ENCODE measurements at places on chromosomes 7 and 10. TPM values are rescaled to one million over a fixed set of nuclear protein-coding genes. Genes with fewer than 3 reads are reported as not detected.

DNA sequence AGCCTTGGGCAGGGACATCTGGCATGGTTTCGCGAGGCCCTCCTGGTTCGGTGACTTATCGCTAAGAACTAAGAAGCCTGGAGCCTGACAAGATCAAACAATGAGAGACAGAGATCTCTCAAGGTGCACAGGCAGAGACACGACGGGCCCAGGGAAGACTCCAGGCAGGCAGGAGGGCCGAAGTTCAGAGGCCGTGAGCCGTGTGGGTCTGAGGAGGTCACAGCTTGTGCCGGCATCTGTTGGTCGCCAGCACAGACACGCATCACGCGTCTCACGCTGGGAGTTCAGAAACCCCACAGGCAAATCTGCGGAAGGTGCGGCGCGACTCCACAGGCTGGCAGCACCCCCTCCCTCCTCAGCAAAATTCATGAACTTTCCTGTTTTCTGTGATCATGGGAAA lies 314.0 kb downstream of the DNAJB6 start:
- no peak for DNase-seq

PAPOLB gene
- polyA plus RNA-seq: 0.10 TPM

- DNase-seq: no peak
Measured at GRCh38 chr7:130379921-130380860, at the start of gene CPA1. Gene CPA1 (plus strand): TSS chr7:130380494. CDS start chr7:130380521, 27 bp downstream.

GRCh38 chr10:75616874-75617478 lies 185.6 kb downstream of the LRMDA start:
- no peak for DNase-seq

DNA sequence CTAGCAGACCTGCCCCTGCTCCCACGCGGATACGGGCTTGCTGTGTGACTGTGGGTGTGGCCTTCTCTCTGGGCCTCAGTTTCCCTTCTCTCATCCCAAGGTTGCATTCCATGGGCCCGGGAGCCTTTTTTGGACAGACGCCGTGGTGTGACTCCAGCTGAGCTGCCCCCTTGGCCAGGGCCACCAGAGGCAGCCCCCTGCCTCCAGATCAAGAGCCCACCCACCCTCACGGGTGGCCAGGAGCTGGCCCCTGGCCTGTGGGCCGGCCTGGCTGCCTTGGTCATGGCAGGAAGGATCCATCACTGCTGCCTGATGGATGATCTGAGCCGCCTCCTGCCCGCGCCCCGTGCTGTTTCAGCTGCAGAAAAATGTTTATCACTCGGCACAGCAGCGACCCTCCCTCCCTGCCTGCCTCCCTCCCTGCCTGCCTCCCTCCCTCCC lies 27.8 kb upstream of the ELFN1 start:
- no peak for DNase-seq

ANKRD30A gene
- not detected for polyA plus RNA-seq

MAGI2 gene
- polyA plus RNA-seq: 31.3 TPM

- DNase-seq: no peak
Measured at GRCh38 chr10:59708816-59709394, 745 bp downstream of the SLC16A9 start.

- DNase-seq: no peak
Measured at GRCh38 chr7:31145339-31145738, 93.2 kb downstream of the ADCYAP1R1 start.

GRCh38 chr10:89064748-89065147 lies 74.2 kb downstream of the FAS start:
- no peak for DNase-seq

DNA sequence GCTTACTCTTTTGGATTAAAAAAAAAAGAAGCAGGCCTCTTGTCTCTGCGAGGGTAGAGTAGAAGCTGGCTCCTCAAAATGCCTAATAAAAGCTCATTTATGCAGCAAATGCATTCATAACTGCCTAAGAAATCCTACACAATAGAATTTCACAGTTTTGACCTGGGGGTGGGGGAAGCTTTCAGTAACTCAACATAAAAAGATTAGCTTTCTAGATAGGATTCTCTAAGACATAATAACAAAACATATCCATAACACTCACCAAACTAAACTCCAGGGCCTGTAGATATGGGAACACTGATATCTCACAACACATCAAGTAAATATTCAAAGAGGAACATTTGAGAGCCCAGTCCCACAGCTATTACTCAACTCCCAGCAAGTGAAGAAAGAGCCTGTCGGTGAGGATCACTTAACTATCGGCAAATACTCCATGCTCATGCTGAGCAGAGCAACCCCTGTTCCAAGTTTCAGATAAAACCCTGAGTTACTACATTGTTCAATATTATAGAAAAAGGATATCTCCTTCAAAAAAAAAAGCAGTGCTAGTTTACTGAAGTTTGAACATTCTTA lies 88.1 kb downstream of the COBL start:
- no peak for DNase-seq

GRCh38 chr7:85095366-85095765 lies 91.5 kb downstream of the SEMA3D start:
- no peak for DNase-seq

SGMS1 gene
- polyA plus RNA-seq: 61.0 TPM

DNA sequence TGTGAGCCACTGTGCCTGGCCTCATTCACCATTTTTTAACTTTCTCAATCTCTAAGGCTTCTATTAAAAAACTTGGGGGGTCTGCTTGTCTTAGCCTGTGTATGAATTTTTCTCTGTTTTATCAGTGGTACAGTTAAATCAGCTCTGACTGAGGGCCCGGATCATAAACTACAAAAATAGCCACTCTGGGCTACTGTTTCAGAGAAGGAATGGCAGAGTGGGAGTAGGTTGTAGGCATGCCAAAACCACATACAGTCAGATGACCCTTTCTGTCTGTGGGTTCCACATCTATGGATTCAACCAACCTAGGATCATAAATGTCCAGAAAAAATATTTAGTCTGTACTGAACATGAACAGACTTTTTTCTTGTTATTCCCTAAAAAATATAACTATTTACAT lies 21.3 kb downstream of the TBC1D12 start:
- DNase-seq: no peak

DNA sequence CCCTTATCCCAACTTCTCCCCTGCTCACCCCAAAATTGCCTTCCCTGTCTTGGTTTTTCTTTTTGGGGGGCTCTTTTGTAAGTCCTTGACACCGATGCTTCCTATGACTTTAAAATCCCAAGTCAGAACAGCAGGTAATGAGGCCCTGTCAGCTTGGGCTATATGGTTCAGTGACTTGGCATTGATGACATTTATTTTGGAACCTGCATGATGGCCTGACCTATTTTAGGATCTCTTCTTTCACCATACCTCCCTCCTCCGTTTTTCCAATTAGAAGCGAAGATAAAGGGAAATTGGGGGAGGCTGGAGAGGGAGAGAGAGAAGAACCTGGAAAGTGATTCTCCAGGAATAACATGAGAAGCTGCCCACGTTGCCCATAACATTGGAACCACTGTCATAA lies 424.9 kb upstream of the AUTS2 start:
- DNase-seq: no peak

PDSS1 gene
- polyA plus RNA-seq: 14.2 TPM

AQP1 gene
- 221 TPM for polyA plus RNA-seq

DNA sequence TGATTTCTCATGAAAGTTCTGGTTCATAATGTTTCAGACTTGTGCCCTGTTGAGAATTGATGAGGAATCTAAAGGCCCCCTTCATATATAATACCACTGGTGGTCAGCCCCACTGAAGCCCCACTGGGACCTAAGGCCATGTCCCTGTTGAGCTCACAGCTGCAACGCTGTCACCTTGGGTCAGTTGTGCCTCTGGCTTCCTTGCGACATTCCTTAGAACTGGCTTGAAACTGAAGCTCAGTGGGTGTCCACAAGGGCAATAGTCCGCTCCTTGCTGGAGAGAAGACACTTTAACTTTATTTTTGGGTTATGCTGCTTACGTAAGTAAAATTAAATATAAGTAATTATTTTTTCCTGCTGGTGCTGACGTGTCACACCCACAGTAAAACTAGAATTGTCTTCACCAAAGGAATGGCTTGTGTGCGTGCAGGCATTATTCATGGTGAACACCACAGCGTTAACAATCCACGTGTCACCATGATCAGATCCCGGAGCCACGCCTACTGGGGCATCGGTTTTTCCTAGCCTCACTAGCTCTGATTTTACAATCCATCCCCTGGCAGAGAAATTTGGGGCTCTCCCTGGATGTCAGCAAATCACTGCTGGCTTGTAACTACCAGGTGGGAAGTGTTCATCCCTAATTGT lies 66.5 kb downstream of the BICC1 start:
- DNase-seq: no peak

- no peak for DNase-seq
Measured at GRCh38 chr7:75814407-75814947, 871 bp upstream of the CCL24 start.

DNA sequence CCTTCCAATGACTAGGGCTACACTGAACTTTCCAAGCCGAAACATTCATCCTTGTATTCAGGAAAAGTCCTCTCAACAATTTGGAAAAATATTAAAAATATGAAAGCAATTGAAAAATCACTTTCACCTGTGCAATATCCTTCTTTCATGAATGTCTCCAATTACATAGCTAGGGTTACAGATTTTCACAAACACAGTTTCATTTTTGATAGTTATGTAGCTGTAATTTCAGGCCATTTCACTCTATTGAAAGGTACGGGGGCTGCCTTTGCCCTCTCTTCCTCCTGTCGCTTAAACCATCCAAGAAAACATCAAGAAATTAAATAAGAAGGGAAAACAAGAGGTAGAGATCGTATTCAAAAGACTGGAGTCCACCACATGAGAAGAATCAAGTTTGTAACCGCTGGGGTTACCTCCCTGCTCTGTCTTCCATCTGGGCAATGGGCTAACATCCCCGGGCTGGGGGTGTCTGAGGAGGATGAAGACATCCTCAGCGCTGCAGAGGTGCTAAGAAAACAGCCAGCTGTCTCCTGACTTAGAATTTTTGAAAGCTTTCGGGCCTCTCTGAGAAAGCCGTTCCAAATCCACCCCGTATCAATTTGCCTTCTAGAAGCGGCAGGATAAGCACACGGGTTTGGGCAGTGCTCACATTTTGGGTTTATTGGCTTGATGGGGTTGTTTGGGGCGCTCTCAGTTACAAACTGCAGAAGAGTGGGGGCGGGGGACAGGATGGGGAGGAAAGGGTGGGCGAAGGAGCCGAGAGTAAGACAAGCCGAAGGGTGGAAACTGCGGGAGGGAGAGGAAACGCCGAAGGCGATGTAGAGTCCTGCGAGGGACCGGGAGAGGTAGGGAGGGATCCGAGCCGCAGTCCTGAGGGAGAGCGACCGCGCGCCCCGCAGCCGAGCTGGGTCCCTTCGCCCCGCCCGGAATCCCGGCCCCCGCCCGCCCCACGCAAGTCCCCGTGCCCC lies 24.3 kb upstream of the VAX1 start:
- no peak for DNase-seq

PPIF gene
- 62.5 TPM for polyA plus RNA-seq

DNA sequence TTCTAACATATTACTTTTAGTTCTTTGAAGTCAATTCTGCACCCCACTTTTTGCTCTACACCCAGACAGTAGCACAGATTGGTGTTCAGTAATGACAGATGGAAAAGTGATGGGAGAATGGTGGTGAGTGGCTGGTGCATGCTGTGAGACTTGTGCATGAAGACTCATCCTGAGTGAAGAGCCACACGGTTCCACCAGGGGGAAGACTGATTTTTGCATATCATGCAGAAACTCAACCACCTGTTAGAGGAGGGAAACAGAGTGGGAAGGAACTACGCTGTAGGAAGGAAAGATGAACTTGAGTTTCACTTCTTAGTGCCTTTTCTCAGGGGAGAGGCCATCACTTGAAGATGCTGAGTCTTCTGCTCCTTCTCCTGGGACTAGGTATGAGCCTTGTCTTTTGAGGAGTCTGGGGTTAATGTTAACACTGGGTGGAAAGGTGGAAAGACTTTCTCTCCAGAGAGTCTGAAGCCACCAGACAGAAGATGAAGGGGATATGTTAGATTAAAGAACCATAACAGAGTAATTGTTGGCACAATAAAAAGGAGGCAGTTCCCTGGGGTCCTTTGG lies 9.3 kb upstream of the PRSS1 start:
- DNase-seq: no peak

GRCh38 chr7:16417906-16418305 lies 3.4 kb downstream of the CRPPA start:
- no peak for DNase-seq

DNA sequence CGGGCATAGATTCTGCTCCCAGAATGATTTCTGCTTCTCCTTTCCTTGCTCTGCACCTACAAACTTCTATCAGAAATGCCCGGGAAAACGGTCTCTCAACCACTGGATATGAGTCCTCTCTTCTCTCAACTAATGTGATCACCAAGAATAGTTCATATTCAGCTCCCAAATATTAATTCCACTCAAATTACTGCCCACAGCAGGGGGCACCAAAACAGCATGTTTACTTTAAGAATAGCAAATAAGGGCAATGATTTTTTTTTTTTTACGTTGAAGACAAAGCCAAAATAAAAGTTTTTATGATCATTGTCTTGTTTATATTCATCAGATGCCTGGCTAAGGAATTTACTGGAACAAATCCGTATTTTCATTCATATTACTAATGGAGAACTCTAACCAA lies 94.9 kb upstream of the PRSS1 start:
- DNase-seq: no peak

OR2A7 gene
- 12.7 TPM for polyA plus RNA-seq

- no peak for DNase-seq
Measured at GRCh38 chr7:2796358-2797352, 47.5 kb downstream of the GNA12 start.

- no peak for DNase-seq
Measured at GRCh38 chr7:143288836-143289235, 685 bp downstream of the CASP2 start.

DNA sequence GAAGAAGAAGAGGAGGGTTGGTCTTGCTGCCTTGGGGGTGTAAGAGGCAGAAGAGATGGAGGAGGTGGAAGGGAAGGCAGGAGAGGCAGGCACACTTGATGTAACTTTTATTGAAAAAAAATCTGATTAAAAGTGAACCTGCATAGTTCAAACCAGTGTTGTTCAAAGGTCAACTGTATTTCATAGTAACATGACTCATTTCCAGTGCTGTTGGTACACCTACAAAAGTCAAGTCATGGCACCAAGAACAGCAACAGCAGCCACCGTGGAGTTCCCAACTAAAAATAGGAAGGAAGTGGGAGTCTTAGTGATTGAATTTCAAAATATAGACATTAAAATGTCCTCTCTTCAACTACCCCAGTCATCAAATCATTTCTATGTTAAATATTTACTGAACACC lies 88.5 kb downstream of the CTNNA3 start:
- DNase-seq: no peak

DNA sequence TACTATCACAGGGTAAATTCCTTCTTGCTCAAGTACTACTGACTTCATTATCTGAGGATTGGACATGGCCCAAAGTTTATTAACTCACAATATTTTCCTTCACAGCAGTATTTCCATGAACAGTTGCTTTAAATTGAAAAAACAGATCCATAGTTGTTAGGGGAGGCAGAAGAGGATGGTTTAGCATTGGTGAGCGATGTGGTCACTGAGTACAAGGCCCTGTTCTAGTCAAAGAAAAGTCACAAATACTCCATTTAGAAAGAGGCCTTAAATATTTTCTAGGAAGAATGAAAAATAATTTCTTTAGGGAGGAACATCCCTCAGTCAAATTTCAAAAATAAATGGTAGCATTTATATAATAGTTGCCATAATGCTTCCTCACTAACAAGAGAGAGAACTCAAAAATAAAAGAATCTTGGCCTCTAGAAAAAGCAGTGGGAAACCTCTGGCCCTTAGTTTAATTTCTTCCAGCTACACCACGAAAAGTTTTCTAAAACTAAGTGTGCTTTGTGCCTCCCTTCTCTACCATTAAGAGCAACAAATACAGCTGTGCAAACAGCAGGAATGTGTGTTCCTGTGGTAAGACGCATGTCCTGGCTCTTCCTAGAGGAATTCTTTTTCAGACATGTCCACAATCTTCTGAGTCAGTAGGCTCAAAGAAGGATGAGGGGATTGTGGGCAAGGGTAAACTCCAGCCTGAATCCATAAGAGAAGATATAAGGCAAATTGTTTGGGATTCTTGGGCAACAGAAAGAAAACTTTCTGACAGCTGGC lies 105.7 kb downstream of the HOXA1 start:
- DNase-seq: no peak

Measured in left renal pelvis (tissue), 4 donors.